ENCODE measurements at places on chromosomes 4 and X. TPM values are rescaled to one million over a fixed set of nuclear protein-coding genes. Genes with fewer than 3 reads are reported as not detected.

Gene ATP6AP1
- total RNA-seq = 100 TPM

Gene NWD2
- total RNA-seq = not detected

Gene SH3RF1
- 23.5 TPM for total RNA-seq

Gene SPIN2A
- total RNA-seq = 1.6 TPM

Gene CT45A10
- total RNA-seq = not detected

Gene AP1AR
- 15.7 TPM for total RNA-seq

Gene FAM199X
- total RNA-seq = 23.2 TPM

Gene AFF2
- 9.3 TPM for total RNA-seq

Gene CCNG2
- total RNA-seq = 67.0 TPM

Gene MMRN1
- total RNA-seq = 304 TPM

Gene PLAC8
- total RNA-seq = not detected

Gene TRPC5OS
- total RNA-seq = not detected

Gene TLR7
- not detected for total RNA-seq

Gene XK
- 0.31 TPM for total RNA-seq

Gene MGAT4D
- total RNA-seq = 0.13 TPM

Gene POU4F2
- total RNA-seq = 0.59 TPM

Gene GLRA2
- total RNA-seq = not detected

Gene VSIG1
- 0.56 TPM for total RNA-seq
